ENCODE measurements at places on chromosomes 1 and 21.
A peak's percentile ranks its signal among the peaks of the same experiment; 100 is the strongest.

DNA sequence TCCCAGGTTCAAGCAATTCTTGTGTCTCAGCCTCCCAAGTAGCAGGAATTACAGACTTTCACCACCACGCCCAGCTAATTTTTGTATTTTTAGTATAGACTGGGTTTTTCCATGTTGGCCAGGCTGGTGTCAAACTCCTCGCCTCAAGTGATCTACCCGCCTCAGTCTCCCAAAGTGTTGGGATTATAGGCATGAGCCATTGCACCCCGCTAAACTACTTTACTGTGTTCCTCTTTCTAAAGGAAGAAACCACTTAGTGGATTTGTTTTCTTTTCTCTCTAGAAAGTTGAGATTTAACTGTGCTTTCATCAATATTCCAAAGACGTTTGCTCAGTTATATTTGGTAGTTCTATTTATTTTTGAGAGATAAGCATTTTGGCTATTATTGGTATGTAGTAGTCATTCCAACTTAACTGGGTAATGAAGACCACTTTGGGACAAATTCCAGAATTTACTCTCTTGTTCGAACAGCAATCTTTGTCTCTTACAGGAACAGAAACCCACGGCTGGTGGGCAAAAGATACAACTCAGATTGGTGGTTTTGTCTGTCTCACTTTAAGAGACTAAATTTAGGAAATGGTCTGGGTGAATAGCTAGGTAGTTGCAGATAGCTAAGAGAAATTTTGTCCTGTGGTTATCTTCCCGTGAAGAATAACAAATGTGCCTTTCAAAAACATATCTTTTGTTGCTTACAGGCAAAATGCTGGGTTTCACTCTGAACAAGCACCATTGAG is 103.5 kb upstream of the CD55 start:
- DNase-seq: no peak

- no peak for DNase-seq
Observed at GRCh38 chr1:223695941-223696340, 16.4 kb upstream of the CAPN2 start.

- no peak for DNase-seq
Observed at GRCh38 chr1:26181586-26182382, 4.5 kb downstream of the CNKSR1 start.

DNA sequence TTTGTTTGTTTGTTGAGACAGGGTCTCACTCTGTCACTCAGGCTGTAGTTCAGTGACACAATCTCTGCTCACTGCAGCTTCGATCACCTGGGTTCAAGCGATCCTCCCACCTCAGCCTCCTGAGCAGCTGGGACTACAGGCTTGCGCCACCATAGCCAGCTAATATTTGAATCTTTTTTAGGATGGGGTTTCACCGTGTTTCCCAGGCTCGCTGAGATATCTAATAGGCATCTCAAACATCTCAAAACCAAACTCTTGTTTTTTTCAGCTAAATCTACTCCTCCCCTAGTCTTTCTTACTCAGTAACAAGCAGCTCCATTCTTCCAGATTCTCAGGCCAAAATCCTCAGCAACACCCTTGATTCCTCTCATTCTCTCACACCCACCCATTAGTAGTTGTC is 22.0 kb upstream of the SRRM1 start:
- no peak for DNase-seq

- no peak for DNase-seq
Observed at GRCh38 chr1:87535551-87535950, 206.9 kb downstream of the LMO4 start.

- no peak for DNase-seq
Observed at GRCh38 chr1:68495532-68495931, 1.4 kb downstream of the DEPDC1 start.

DNA sequence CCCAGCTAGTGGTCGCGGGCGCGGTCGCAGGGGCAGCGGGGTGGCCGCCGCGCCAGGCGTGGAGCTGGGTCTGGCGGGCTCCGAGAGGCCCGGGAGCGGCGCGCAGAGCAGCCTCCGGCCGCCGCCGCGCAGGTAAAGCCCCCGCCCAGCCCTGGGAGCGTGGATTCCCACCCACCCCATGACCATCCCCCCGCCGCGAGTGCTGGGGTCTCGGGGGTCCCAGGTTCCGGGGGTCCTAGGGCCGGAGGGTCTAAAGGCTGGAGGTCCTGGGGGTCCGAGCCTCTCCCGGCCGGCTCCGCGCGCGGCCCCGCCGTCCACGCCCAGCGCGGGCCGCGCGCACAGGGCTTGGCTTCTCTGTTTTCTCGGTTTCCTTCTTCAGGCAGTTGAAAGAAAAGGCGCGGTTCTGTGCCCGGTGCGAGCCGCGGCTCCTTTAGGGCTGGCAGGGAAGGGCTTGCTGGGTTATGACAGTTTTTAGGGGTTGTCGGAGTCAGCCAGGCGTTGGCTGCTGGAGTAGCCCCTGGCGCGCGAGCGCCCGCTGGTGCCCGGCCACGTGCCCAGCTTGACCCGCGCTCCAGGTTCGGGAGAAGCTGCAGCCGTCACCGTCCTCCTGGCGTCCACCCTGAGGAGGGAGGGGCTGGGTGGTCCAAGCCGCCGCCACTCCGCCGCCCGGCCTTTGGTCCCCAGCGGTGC is 359 bp downstream of the LRRC3 start:
- peak; percentile 9 for DNase-seq

GRCh38 chr1:2786329-2787162 is 14.9 kb downstream of the TTC34 start:
- peak; percentile 51 for DNase-seq

- DNase-seq: peak; percentile 6
Observed at GRCh38 chr1:46535063-46535462, 16.4 kb downstream of the KNCN start.

DNA sequence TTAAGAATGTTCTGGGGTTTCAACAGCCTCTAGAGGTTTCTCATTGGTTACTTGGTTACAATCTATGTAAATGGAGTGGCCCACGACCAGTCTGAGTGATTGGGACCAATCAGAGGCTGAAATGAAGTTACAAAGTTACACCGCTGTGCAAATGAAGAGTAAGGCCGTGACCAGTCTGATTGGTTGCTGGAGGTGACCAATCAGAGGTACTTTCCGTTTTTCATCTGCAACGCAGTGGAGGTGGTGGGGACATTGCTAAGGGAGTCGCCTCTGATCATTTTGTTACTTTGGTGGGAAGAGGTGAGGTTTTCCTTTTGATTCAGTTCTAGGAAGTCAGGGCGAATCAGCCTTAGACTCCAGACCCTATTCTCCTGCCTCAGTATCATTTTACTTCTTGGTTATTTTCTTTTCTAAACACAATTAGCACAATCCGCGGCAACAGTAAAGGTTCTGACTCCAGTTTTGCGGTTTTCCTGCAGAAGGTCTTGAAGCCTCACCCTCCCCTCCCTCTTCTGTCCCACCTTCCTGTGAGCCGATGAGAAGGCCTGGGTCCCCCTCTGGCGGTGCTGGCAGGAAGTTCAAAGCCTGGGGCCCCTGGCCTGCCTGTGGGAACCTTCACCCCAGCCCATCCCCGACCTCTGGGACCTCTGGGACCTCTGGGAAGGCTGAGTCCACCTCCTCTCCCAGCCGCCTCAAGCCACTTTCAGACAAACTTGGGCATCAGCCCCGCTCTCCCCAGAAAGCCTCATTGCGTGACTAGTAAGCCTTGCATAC is 38.7 kb upstream of the TTC34 start:
- peak; percentile 68 for DNase-seq

DNA sequence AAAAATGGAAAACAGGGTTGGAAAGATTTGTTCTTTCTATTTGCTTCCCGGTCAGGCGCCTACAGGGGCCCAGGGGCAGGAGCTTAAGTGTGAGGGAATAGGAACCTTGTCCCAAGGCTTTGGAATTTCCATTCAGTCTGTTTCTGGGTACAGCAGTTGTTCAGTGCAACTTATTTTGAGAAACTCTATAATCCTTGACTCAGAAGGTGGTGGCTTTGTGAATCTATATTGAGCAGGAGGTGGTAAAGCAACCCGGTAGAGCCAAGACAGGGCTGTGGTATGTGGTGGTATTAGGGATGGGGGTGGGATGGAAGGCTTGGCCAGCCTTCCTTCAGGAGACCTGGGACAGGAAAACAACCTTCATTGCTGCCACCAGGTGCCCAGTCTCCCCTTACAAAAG is 20.0 kb downstream of the GJA5 start:
- DNase-seq: no peak

- no peak for DNase-seq
Observed at GRCh38 chr1:8625981-8626898, 191.2 kb downstream of the RERE start.

- DNase-seq: no peak
Observed at GRCh38 chr21:18023157-18023556, 204.0 kb upstream of the C21orf91 start.

DNA sequence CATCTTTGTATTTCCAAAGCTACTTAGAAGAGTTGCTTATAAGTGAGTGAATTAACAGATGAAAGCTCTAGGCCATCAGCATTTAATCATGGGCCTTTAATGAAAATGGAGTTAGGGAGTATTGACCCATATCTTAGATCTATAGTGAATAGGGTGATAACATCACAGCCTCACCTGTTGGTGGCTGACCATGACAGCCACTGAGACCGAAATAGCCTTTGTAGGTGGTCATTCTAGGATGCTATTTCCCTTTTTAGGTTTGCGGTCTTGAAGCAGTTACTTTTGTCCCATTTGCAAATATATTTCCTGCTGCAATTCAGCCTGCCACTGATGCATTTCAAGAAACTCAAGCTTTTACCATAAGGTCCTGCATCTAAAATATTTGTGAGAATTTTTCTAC is 410.1 kb upstream of the LYPLAL1 start:
- no peak for DNase-seq

DNA sequence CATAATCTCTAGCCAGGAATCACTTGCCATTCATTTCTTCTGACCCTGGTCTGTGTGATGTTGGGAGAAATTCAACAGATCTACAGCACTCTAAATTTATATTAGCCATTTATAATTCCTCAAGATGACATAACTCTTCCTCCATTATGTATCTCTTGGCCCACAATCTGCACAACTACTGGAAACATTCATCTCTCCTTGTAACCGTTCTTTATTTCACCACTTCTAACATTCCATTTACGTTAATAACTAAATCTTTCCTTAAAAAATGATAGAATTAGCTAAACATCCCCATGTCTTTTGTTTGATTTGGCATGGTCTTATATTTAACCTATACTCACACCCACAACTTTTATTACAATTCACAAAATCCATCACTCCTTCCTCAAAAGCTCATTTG is 166.0 kb downstream of the COL11A1 start:
- no peak for DNase-seq

DNA sequence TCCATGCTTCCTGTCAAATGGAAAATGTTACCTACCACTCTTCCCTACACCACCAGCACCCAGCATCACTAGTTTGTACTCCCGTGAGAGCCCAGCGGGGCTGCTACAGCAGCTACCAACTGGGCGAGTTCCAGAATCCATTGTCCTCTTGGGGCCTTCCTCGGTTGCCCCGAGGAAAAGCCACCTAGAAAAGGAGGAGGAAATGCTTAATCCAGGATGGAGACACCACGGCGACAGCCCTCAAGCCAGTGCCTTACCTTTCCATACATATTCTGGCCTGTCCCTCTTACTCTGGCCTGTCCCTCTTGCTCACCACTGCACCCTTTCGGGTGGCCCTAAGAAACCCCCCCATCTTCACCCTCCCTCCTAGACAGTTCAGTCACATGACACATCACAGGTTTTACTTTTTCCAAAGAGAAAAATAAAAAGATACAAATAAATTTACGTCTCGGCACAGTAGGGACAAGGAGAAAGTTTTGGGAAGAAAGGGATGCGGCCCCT is 478 bp downstream of the RIT1 start:
- DNase-seq: peak; percentile 23
